Stimulated activated CD8-positive, alpha-beta memory T cell treated with anti-CD3 and anti-CD28 coated beads, Interleukin-4, amount 100 ng/mL, for 1 hour (primary cell): ENCODE measurements at places on chromosomes 6 and 20.

DNA sequence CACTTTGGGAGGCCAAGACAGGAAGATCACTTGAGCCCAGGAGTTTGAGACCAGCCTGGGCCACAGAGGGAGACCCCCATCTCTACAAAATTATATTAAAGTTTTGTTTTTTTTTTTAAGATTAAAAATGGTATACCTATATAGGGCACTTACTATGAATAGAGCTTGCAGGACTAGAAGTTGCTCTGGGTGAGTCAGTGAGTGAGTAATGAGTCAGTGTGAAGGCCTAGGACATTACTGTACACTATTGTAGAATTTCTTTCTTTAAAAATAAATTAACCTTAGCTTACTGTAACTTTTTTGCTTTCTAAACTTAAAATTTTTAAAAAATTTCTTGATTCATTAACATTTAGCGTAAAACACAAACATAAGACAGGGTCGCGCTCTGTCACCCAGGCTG lies 29.7 kb downstream of the STK35 start:
- no peak for DNase-seq

- no peak for DNase-seq
These were observed 68.9 kb downstream of the NCR2 start for GRCh38 chr6:41404182-41404845.

DNA sequence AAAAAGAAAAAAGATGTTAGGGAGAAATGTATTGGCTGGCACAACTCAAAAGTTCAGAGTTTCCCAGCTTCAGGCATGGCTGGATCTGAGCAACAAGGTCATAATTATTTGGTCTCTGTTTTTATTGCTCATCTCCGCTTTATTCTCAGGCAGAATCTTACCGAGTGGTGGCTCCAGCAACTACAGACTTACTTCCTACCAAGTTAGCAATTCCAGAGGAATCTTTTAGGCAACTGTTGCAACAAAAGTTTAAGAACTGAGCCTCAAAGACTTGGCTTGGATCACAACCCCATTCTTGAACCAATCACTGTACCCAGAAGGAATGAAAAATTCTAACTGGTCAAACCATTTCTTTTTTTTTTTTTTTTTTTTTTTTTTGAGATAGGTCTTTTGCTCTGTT lies 35.5 kb upstream of the NCOA3 start:
- no peak for DNase-seq

DNA sequence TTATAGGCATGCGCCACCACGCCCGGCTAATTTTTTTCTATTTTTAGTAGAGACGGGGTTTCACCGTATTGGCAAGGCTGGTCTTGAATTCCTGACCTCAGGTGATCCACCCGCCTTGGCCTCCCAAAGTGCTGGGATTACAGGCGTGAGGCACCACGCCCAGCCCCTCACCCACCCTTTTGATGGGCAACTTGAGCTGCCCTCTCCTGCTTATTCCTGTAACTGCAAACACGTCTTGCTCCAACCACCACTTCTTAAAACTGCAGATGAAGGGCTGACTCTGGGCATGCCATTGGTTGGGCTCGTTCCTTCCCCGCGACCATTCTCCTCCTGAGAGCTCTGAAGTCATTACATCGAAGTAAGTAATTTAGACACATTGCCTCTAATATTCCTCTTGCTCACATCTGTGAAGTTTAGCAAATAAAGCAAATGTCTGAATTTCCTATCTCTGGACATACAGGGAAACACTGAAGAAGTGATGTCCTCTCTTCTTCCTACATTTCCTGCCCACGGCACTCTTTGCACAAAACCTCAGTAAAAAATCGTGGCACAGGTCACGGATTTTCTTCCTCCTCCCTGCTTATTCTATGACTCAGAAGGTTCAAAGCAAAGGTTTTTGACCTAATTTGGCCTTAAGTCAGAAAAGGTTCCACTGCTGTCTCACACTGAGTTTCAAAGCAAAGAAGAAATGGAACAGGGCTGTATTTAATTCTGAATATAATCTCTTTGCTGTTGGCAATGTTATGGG lies 117.5 kb downstream of the GMPR start:
- DNase-seq = no peak
